ENCODE measurements at places on chromosomes 2 and 18.

DNA sequence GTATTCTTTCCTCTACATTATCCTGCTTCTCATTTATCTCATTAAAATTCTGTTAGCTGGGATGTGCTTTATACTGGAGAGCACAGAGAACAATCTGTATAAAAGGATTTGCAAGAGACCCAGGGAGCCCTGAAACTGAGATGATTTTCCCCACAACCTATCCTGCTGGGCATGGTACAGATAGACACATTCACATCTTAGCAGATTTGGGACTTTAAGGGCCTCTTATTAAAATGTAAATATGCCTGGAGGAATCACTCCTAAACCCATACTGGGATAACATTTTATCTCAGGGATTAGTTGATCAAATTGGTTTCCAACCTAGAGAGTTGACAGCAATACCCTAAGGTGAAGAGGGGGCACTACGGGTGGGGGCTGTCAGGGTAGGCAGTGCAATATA is 45.5 kb downstream of the AOX1 start:
- DNase-seq = no peak

DNA sequence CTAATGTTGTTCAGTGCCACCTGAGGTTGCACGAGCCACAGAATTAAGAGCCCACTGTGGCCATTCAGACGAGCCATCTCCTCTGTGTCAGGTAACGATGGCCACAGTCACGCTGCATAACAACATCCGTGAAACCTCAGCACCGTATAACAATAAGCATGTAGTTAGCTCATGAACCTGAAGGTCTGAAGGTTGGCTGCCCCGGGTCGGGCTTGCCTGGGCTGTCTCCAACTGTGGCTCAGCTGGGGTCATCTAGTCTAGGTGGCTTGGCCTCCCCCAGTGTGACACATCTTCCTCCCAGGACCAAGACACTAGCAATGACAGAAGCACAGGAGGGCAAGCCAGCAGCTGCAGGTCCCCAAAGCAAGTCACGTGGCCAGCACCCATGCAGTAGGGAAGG is 258.0 kb downstream of the GLI2 start:
- DNase-seq = no peak

GRCh38 chr2:29123617-29124349 is 8.6 kb downstream of the CLIP4 start:
- DNase-seq = no peak

DNA sequence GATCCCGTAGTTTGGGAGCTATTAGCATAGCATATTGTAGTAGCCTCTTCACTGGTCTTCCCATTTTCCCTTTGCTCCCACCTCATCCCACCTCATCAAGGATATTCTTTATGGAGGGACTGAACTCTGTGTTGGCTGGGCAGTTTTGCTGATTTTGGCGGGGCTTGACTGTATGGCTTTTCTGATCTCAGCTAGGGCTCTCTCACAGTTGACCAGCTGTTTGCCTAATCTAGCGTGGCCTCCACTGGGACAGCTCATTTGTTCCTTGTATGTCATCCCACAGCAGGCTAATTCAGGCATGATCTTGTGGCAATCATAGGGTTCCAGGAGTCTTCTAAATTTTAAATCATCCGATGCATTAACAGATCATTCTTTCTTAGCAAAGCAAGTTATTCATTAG is 30.2 kb upstream of the MTX2 start:
- no peak for DNase-seq

- peak; percentile 37 for DNase-seq
Observed at GRCh38 chr2:186590759-186591505, 1.1 kb downstream of the ITGAV start.
